ENCODE measurements at places on chromosomes 12 and 14.

DNA sequence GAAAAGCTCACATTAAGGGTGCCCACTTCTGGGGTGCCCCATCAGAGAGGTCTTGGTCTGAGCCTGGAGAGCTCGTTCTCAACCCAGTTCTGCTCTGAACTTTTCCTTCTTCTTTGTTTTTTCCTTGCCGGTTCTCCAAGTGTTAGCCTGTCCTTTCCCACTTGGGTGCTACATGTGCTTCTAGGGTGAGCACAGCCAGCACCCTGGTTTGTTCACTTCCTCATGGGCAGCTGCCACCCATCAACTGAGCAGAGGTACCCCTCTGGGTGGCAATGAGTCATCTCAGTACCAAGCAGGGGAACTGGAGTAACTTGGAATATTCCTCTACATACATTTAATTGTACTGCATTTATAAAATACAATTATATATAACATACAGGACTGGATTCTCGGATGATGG, 3.9 kb upstream of the SYNE3 start:
- DNase-seq = no peak

DNA sequence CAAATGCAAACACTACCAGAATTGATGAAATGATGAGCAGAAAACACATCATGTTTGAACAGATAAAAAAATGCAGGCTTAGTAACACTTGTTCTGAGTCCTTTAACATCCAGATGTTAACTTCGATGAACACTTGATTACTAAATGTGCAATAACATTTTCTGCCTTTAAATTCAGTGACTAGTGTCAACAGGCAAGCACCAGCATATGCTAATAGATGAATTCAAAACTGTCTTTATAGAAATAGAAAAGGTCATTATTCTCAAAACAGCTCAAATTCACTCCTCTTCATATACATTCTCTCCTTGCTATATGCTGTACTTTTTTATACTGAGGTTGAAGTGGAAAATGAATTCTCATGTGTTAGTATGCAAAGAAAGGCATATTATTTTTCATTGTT, at the start of gene TAS2R19:
Gene TAS2R19, minus strand, starts transcription at position 101 of the 400 bp plus-strand sequence. Its CDS starts 49 bp downstream, at position 52.
- DNase-seq = no peak

GRCh38 chr12:128807161-128807724, 16.5 kb downstream of the SLC15A4 start:
- DNase-seq = no peak

- no peak for DNase-seq
Measured at GRCh38 chr12:20985399-20985798, 145.6 kb upstream of the SLCO1B1 start.

GRCh38 chr12:552466-552865, 92.7 kb downstream of the B4GALNT3 start:
- DNase-seq = no peak

- DNase-seq = no peak
Measured at GRCh38 chr12:57085999-57086492, 2.9 kb upstream of the NAB2 start.

- DNase-seq = no peak
Measured at GRCh38 chr14:41355866-41356265, 250.8 kb upstream of the LRFN5 start.

DNA sequence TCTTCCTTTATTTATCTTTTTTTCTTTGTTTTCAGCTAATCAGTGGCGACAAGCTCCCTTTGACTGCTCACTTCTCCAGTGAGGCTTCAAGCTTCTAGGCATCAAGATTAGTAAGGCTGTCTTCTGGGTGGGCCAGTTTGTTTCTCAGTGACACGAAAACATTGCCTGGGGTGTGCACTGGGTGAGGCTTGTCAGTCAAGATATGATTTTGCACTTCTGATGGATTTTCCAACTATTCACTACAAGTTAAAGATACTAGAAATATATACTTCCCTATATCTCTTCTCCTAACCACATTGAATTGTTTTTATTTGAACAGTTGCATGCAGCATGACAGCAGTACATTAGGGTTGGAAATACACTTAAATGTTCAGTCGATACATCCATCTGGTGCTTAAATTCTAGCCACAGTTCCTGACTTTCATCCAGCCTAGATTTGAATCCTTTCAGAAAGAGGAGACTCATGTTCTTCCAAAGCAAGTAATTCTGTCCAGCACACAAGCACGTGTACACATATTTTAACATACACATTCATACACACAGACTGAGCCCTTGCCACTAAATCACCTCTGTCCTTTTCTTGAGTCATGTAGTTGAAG, 275.6 kb upstream of the NOVA1 start:
- no peak for DNase-seq

- DNase-seq = no peak
Measured at GRCh38 chr14:89625244-89625713, 208.2 kb upstream of the FOXN3 start.

- no peak for DNase-seq
Measured at GRCh38 chr14:59254146-59254910, 65.9 kb downstream of the DAAM1 start.

DNA sequence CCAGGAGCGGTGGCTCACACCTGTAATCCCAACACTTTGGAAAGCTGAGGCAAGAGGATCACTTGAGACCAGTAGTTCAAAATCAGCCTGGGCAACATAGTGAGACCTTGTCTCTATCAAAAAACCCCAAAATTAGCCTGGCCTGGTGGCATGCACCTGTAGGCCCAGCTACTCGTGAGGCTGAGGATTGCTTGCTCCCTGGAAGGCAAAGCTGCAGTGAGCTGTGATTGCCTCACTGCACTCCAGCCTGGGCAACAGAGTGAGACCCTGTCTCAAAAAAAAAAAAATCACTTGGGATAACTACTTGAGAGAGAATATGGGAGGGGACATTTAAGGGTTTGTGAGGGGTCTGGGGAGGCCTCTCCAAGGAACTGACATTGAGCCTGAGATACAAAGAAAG, 109.0 kb downstream of the GPATCH2L start:
- no peak for DNase-seq

GRCh38 chr14:51967521-51967920, 21.8 kb upstream of the RTRAF start:
- no peak for DNase-seq

DNA sequence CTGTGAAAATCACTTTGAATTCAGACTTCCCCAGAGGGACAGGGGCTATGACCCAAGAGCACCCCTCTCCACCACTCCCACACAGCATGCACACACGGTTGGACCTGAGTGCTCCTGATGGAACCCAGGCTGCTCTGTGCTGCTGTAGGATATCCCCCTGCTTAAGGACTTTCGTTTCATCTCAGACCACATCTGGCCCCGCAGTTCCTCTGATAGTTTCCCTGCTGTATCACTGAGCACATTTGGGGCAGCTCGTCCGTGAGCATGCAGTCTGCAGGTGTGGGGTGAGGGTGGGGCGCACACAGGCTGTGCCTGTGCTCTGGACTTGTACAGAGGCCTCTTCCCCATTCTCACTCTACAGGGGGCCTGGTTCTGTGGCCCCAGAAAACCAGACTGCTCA, 345.2 kb upstream of the FKBP4 start:
- DNase-seq = no peak

DNA sequence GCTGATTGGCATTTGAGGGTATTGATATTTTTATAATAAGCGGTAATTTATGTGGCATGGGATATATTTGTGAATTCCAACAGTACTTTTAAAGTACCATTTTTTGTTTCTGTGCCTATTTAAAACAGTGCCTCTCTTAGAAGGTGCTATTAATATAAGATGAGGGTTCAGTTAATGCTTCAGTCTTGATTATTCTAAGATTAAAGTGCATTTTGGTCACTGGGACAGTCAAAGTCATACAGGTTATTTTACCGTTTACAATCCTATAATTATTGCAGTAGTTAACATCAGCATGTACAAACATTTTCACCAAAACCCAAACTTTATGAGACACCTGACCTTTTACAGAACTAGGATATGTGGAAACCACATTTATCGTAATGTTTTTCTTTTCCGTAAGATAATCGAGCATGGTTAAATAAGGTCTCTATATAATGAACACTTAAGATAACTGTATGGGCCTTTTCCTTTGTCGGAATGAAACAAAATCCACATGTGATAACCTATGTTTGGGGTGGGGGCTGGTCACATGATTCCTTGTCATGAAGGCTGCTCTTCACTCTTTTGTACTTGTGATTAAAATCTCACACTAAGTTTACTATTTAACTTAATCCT, 37.7 kb upstream of the DNM1L start:
- DNase-seq = no peak

- DNase-seq = no peak
Measured at GRCh38 chr14:56273155-56273554, 154.9 kb downstream of the PELI2 start.

DNA sequence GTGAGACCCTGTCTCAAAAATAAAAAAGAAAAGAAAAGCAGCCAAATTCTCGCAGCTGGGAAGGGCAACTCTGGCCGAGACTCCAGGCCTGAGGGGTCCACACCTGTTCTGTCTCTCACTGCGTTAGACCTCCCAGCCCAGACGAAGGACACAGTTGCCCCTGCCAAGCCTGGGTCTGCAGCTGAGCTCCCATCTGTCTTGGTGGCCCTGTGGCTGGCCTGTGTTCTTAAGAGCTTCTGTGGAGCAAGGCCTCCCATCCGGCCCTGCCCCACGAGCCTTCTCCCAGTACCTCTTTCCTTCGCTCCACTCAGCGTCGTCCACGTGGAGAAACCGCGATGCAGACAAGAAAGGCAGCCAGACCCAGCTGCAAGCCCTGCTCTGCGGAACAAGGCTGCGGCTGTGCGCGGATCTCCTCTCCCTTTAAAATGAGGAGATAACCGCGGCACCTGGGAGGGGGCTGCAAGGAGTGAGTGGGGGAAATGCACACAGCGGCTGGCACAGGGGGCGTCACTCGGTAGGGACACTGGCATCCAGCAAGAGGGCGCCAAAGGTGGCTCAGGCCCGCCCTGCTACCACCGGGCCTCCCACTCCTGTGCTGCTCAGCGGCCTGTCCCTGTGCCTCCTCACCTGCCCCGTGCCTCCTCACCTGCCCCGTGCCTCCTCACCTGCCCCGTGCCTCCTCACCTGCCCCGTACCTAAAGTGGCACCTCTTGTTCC, 42.4 kb downstream of the LRRC74A start:
- no peak for DNase-seq

DNA sequence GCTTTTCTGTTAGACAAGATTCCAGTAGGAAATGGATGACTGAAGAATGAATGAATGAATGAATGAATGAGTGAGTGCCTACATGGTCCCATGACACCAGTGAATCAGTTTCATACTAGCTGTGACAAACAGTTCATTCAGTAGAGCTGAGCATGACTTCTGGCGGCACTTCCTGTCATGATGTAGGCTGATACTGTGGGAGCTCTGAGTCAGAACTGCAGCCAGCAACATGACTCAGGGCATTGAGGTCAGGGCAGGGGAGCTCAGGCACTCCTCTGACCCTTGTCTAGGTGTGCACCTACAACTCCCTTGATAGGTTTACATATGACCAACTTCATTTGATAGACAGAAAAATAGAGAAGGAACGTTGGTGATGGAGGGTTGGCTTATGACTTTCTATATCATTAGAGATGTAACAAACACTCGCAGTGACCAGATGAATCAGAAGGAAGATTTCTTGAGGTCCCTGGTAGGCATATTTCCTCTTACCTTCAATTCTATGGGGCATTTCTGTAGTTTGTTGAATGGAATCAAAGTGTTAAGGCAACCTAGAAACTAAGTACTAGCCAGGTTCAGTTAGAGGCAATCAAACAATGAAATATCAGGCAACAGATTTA, 139.3 kb upstream of the ARHGAP5 start:
- DNase-seq = peak; percentile 66

DNA sequence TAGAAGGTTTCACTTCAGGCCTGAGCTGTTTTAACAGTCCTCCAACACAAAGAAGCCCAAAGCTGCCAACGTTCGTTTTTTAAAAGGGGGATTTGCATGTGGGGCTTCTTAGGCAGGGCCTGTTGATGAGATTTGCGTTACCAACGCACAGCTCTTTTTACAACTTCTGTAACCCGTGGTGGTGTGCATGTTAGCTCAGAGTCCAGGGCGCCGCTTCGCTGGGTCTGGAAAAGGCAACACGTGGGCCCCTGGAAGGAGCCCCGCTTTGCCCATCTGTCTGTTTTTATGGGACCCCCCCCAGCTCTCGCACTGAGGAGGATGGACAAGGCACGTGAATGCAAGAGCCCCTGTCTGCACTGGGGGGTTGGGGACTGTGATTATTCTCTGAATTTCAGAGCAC, 84.0 kb downstream of the ESR2 start:
- DNase-seq = no peak

- no peak for DNase-seq
Measured at GRCh38 chr12:233615-233968, 19.6 kb upstream of the SLC6A12 start.

- no peak for DNase-seq
Measured at GRCh38 chr14:101184104-101184455, 280.6 kb upstream of the RTL1 start.

DNA sequence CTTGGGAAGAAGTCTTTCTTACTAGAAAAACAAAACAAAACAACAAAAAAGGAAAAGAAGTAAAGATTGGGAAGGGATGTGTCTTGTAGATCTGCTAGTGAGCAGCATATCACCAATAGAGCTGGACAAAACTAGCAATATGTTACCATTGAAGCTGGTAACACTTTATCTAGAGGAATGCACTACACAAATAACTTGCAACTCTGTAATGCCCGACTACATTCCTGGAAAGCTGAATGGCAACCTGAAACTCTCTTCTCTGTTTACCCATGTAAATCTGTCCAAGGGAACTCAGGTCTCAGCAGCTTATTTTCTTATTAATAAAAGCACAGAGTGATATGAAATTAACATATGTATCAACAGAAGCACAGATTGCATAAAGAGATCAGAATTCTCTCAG, 624.4 kb downstream of the KCNH5 start:
- DNase-seq = no peak

DNA sequence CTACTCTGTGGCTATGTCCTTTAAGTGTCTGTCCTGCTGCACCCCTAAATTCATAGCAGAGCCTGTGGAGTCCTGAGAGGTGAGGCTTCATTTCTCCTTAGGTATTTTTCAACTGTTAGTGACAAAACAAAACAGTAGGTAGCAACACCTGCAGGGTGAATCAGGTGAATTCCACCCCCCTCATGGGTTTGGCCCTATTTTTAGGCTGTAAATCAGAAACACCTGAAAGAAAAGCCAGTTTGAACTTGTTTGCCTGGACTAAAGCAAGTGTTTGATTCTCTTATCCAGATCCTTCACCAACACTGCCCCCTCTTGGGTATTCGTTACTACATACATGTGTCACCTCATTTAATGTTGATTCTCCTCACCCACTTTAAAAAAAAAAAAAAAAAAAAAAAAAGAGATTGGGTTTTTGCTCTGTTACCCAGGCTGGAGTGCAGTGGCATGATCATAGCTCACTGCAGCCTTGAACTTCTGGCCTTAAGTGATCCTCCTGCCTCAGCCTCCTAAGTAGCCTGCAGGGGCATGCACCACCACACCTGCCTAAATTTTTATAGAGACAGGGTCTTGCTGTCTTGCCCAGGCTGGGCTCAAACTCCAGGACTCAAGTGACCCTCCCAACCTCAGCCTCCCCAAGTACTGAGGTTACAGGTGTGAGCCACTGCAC, 10.3 kb downstream of the TBPL2 start:
- DNase-seq = peak; percentile 40

GRCh38 chr12:12776261-12776660, 9.2 kb upstream of the APOLD1 start:
- no peak for DNase-seq

GRCh38 chr14:34460295-34460694, 1.7 kb downstream of the SPTSSA start:
- DNase-seq = no peak

GRCh38 chr14:104244221-104245011, 106.0 kb downstream of the KIF26A start:
- DNase-seq = no peak
